ENCODE measurements at places on chromosomes 16 and 17.

DNA sequence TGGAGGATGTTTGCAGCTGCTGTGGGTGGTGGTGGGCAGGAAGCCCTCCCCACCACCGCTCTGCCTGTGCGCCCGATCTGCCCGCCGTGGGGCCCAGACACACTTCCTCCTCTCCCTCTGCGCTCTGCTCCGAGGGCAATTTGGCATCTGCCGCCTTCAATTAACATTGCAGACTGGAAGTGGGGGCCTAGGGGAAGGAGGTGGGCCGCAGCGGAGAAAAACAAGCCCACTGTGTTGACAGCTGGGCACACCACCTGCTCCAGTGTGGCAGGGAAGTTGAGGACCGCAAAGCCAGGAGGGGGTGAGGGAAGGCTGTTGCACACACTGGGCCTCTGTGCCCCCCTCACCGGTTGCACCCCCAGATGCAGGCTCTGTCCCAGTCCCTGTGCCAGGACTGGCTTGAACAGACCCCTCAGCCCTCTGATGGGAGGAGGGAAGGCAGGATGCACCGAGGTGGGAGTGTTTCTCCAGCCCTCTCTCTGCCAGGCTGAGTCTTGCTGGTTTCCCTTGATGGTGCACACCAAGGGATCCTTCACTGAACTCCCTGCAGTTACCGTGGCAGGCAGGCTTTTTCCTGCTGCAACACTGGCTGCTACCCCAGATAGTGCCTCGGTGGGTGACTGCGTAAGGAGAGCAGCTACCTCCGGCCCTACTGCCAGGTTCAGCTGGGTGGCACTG lies 72.8 kb upstream of the MED9 start:
- DNase-seq = no peak

- DNase-seq = no peak
These were observed 557.7 kb upstream of the CDH5 start for GRCh38 chr16:65808790-65809189.

DNA sequence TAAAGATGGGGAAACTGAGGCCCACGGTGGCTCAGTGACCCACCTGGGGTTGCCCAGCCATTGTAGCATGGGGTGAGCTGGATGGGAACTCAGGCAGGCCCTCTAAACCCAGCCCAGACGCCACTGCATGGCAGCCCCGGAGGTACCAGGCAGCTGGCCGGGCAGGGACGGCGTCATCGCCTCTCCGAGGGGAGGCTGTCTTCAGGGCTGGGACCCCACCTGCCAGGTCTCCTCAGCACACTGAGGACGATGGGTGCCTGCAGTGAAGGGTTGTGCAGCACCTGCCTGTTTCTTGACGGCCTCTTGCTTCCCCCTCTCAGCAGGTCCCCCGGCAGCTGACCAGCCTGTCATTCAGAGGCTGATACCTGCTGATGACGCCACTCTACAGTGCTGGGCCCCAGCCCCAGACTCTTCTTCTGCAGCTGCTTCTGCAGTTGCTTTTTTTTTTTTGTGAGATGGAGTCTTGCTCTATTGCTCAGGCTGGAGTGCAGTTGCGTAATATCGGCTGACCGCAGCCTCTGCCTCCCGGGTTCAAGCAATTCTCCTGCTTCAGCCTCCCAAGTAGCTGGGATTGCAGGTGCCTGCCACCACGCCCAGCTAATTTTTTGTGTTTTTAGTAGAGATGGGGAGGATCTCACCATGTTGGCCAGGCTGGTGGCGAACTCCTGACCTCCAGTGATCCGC lies 24.7 kb downstream of the RNF213 start:
- no peak for DNase-seq

- no peak for DNase-seq
These were observed 33.5 kb downstream of the SMURF2 start for GRCh38 chr17:64628641-64629040.

DNA sequence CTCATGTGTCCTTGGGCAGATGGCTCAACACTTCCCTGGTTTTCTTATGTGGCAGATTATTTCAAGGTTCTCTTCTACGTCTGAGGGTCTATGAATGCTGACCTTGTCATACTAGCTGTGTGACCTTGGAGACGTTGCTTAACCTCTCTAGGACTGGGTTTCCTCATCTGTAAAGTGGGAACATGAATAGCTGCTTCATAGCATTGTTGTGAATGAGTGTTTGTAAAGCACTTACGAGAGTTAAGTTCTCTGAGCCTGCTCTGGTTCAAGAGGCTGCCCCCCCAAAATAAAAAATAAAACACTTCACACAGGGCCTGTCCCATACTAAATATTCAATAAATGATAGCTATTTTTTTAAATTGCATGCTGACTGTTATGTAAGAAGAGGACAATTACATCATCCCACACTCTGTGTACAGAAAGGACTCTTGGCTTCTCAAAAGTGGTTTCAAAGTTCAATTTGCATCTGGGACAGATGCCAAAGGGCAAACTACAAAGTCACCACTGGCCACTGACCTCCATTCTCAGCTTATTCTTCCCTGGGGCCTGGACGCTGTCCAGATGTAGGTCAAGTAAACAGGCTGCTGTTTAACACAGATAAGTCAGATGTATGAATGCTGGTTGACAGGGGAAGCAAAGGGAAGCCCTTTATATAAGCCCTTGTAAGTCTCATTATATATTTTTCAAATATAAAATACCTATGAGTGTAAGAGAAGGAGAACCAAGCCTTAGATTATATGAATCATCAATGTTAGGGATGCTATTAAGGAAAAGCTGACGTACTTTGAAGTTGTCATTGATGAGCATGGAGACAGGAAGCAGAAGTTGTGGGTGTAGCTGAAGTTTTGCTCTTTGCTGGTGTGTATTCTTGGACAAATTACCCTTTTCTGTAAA lies 15.4 kb upstream of the NDEL1 start:
- DNase-seq = no peak

DNA sequence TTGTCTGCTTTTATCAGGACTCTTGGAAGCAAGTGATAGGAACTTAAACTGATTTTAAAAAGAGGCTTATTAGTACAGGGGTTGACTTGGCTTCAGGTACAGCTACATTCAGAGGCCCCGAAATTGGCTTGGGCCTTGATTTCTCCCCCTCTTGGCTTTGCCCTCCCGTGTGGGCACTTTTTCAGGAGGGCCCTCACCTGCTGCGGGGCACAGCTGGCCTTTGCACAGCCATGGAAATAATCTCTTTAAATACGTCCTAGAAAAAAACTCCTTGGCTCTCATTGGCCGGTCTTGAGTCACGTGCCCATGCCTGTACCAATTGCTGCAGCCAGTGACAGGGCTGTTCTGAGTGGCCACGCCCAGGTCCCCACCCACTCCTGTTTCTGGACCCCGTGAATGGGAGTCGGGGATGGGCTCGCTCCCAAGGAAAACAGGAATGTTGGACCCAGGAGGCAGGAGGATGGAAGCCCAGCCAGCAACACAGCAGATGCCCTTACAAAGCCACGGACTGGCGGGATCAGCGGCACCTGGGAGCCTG lies 15.0 kb downstream of the CA5A start:
- DNase-seq = no peak

- DNase-seq = no peak
These were observed 2.1 kb downstream of the MFAP4 start for GRCh38 chr17:19384723-19385391.

DNA sequence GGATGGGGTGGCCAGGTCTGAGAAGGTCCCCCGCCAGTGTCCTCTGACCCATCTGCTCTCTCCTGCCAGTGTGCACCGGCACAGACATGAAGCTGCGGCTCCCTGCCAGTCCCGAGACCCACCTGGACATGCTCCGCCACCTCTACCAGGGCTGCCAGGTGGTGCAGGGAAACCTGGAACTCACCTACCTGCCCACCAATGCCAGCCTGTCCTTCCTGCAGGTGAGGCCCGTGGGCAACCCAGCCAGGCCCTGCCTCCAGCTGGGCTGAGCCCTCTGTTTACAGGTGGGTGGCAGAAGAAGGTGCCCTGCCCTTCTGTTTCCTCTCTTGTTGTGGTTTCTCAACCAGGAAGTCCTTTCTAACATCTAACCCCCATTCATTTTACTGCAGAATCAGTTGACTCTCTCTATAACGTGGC lies 7.1 kb downstream of the ERBB2 start:
- DNase-seq = no peak

DNA sequence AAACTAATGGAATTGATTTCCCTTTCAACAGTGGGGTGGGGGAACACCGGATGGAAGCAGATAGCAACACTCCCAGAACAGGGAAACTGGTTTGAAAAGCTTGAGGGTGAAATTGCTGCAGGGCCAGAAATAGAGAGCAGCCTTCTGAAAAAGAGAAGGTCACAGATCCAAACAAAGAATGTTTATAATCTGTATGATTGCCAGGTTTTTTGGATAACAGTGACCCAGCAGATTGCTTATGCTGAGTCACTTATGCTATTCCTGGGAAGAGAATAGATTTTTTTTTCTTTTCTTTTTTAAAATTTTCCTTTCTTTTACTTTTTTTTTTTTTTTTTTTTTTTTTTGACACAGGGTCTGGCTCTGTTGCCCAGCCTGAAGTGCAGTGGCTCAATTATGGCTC lies 641.3 kb downstream of the KCNJ2 start:
- no peak for DNase-seq

- DNase-seq = no peak
These were observed 846 bp downstream of the CPNE7 start for GRCh38 chr16:89576153-89577054.
